Stimulated activated CD8-positive, alpha-beta memory T cell treated with anti-CD3 and anti-CD28 coated beads, Interleukin-4, amount 100 ng/mL, for 24 hours (primary cell): ENCODE measurements at places on chromosomes 6 and 20.

DNA sequence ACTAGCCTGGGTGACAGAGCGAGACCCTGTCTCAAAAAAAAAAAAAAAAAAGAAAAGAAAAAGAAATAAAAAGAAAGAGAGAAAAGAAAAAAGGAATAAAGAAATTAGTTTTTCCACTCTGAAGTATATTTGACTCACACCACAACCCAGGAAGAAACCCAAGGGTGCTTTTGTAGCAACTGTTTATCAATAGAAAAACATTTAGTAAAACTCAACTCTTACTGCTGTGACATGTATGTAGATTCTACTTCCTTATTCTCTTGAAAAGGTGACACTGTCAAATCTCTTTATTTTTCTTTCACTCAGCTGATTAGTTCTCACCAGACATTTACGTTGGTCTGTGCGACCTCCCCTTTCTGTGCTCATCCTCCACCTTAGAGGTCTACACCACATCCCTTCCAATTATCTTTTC, 99.9 kb upstream of the SHLD1 start:
- no peak for DNase-seq

DNA sequence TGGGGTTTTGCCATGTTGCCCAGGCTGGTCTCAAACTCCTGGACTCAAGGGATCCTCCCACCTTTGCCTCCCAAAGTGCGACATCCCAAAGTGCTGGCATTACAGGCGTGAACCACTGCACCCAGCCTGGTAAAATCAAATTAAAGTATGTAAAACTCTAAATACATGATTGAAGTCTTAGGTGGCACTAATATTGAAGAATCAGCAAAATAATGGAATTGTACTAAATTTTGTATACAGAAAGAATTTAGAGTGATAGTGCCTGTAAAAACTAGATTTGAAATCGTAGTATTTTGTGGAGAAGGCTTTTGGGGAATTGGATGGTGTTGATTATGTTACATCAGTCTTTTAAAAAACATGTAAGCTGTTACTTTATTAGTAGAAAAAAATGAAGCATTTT, 10.0 kb upstream of the PRDM1 start:
- no peak for DNase-seq

GRCh38 chr6:7228662-7229375, 84.2 kb downstream of the SSR1 start:
- no peak for DNase-seq

- DNase-seq, result no peak
These were observed 128.0 kb downstream of the RIN2 start for GRCh38 chr20:19885939-19886660.

DNA sequence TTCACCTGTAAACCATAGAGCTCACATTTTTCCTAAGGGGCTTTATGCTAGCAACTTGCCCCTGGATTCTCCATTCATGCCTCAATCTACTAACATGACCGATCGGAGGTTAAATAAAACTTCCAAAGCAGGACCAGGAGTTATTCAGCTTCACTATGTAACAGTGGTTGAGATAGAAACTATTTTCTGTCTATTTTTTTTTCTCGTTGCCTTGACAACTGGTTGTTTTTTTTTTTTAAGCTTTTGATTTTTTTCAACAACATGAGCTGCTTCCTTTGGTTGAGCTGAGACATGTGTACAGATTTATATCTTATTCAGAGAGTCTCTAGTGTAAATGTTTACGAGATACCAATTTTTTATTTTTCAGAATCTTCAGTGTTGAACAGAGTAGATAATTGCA, 85.7 kb downstream of the SHLD1 start:
- DNase-seq, result no peak

DNA sequence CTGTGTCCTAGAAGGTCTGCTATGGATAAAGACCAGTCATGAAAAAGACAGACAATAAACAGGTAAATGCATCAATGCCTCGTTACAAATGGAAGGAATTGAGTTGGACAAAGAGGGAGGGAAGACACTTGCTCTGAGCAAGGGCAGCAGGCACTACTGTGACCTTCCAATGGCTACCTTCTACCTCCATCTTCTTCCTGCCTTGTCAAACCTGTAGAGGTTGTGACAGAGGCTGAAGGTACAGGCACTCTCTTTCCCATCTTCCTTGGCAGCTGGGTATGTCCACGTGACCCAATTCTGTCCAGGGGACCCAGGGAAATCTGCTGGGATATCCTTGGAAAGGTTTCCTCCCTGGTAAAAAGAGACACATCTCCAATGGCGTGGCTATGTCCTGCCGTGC, 274.8 kb downstream of the TFAP2C start:
- no peak for DNase-seq

DNA sequence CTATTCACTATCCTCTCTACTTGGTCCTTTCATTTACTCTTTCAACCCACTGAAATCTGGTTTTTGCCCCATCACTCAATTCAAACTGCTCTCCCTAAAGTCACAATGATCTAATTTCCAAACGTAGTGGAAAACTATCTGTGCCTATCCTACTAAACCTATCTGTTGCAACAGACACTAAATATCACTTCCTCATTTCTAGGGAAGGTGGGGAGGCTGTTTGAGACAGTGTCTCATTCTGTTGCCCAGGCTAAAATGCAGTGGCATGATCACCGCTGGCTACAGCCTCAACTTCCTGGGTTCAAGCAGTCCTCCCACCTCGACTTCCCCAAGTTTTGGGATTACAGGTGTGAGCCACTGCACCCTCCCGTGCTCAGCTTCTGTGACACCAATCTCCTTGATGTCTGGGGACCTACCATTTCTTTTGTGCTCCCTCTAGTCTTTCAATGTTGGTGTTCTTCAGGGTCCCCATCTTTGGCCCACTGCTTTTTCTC, 8.8 kb downstream of the RANBP9 start:
- DNase-seq, result no peak

DNA sequence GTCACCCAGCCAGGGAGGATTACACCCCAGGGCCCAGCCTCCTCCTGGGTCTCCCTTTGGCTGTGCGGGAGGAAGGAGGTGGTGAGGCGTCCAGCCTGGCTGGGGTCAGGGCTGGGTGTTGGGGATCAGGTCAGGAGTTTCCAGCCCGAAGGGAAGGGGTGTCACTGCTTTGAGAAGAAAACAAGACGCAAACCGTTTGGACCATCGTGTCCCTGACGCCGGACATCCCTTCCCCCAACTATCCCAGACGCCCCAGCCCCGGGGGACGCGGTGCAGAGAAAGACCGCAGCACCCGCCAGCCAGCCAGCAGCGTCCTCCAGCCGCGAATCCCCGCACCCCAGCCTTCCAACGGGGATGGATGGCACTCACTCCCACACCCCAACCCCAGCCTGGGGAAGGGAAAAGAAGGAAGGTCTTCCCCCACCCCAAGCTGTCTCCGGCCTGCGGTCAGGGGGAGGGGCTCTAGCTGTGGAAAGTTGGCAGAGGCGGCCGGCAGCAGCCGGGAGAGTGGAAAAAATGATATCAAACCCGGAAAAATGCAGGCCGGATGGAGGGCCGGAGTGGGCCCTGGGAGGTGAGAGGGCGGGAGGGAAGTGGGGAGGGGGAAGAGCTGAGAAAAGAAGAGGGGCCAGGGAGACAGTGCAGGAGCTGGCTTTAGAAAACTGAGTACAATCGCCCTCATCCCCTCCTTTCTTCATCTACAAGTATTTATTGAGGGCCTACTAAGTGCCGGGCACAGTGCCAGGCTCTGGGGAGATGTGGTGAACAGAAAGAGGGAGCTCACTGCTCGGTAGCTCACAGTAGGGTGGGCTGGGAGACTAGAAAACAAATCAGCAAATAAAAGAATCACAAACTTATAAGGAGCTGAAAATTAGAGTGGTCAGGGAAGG, 10.6 kb downstream of the REM1 start:
- no peak for DNase-seq

- DNase-seq, result no peak
These were observed 228.9 kb downstream of the ANKRD60 start for GRCh38 chr20:57999465-58000111.

GRCh38 chr20:32637738-32638137, 36.0 kb downstream of the C20orf203 start:
- no peak for DNase-seq

DNA sequence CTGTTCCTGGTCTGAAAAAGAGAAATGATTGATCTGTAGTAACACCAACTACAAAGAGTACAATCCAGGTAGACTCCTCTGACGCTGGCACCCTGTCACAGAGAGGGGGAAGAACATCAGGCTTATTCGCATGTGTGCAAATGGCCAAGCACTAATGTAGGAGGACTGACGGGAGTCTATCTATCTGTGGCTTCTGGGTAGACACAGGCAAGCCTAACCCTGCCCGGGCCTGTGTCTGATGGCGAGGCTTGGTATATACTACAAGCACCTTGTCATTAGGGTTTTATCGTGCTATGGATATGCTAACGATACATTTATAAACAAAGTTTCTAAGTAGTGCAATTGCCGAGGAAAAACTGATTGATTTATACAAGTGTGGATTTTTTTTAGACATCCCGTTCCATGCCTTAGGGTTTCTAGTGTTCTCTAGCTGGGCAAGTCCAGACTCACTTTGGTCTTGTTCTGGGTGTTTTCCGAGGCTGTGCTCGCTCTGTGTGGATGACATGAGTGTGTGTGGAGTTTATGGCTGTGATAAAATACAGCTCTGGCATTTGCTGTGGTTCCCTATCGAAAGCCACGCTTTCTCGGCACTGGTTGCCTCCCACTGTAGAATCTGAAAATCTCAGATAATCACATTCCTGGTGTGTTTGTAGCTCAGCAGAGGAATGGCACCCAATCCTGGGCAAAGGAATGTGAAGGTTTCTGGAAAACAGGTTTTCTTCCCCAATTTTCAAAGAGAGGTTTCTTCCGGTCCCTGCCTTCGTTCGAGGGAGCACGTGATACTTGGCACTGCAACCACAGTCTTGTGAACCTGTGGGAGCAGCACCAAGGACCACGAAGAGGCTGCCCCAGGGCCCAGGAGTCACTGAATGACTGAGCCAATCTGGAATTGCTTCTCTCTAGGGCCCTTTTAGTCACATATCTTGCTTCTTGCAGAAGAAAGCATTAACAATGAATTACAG, 67.5 kb upstream of the EDN1 start:
- no peak for DNase-seq

DNA sequence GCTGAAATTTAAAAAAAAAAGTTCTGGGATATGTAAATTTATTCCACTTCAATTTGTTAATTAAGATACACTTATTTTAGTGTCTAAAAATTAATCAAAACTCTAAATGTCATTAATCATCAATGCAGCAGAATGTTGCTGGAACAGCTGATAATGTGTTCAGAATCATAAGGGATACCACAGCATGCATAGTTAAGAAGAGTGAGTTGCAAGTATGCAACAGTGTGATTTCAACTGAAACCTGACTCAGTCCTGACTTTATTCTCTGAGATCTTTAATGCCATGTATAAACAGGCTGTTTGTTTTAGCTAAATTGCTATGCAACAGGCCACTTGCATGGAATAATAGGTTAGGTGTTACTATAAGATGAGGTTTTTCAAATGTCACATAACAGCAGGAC, 1.4 kb downstream of the GRIK2 start:
- DNase-seq, result no peak

DNA sequence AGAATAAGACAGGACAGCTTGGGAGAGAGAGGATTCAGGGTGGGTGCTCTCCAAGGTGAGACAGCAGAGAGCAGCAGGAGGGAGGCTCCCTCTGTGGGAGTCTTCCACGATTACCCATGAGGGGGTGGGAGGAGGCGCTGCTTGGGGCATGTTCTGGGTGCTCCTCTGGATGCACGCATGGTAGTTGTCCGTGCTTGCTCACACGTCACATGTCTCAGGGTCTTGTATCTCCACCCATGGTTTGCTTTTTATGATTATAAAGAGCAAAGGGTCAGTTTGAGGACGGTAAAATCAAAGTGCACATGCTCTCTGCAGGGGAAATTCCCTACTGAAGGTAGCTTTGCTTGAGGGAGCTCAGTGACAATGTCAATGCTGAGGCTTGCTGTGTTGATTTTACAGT, 338.4 kb downstream of the THBS2 start:
- DNase-seq, result no peak

- no peak for DNase-seq
These were observed 735 bp upstream of the SLC23A2 start for GRCh38 chr20:5002077-5002413.
